SW480 (cell line): ENCODE measurements at places on chromosomes 12 and 14.
A peak's percentile ranks its signal among the peaks of the same experiment; 100 is the strongest.

GRCh38 chr14:76293221-76293620, 82.7 kb upstream of the ESRRB start:
- DNase-seq, result no peak

- no peak for DNase-seq
Observed at GRCh38 chr12:45244561-45245343, 28.9 kb downstream of the ANO6 start.

DNA sequence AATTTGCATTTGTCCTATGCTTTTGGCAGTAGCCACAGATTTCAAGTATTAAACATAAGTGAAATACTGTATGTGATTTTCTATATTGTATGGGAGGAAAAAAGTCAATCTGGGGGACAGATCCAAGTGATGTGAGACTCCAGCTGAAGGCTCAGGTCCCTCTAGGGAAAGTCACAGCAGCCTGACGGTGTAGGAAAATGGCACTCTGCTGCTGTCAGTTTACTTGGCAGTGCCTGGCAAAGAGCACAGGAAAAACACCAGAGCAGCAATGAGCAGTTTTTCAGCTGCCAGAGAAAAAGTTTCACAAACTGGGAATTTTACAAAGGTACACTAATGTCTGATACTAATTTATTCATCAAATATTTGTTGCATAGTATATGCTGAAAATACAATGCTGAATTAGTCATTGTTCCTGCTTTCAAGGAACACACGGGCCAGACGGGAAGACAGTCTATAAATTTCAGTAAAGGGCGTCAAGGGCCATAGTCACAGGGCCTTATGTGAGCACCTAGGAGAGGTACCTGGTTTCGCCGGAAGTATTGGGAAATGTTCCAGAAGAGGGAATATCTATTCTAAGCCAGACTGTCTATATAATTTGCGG, 66.2 kb upstream of the SLC38A2 start:
- DNase-seq, result no peak

GRCh38 chr14:30874120-30874998, at the start of gene COCH:
COCH (plus strand) TSS chr14:30874559; CDS start chr14:30874939, 380 bp downstream.
- DNase-seq, result peak; percentile 7

GRCh38 chr14:58864751-58865513, 227.2 kb downstream of the DACT1 start:
- no peak for DNase-seq
